Progenitor cell of endocrine pancreas (in vitro differentiated cells): ENCODE measurements at places on chromosomes 11 and 22. TPM values are rescaled to one million over a fixed set of nuclear protein-coding genes. Genes with fewer than 3 reads are reported as not detected.

BCO2 gene
- total RNA-seq, result 3.0 and 3.6 TPM in 2 replicates

GRCh38 chr11:14148653-14149273 is 186.2 kb downstream of the SPON1 start:
- no peak overlapping the region for H3K4me3 ChIP-seq
- H3K36me3 ChIP-seq, result no peaks in the 10 kb centered on the region
- no peak for DNase-seq
- H3K4me1 ChIP-seq, result no peaks in the 10 kb centered on the region

GRCh38 chr11:112247201-112247600 is 13.5 kb downstream of the PLET1 start:
- no peak for DNase-seq
- peaks cover 18% of the 10 kb centered on the region for H3K36me3 ChIP-seq
- no peaks in the 10 kb centered on the region for H3K27me3 ChIP-seq
- H3K4me1 ChIP-seq, result no peaks in the 10 kb centered on the region

DNA sequence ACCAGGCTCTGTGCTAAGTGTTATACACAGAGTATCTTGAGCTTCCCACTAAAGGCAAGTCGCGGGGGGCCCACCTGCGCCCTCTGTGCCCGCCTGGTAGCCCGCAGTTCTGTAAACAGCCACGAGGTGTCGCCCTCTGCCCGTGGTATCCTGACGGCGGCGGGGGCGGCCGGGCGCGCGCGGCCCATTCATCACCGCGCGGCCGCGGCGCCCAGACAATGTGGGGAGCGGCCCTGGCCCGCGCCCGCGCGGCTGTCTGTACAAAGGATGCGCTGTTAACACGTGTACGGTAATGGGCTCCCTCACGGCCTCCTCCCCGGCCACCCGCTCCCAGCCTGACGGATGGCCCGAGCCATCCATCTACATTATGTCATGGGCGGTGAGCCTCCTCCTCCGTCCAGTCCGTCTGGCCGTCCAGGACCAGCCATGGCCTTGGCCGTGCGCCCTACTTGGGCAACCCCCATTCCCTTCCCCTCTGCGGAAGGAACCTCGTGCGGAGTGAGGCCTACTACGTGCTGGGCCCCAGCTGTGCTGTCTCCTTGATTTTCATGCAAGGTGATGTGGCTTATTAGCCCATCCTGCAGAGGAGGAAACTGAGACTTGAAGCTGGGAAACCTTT is 99.4 kb downstream of the MIAT start:
- peak; percentile 48 for DNase-seq
- H3K27me3 ChIP-seq, result peaks cover 8% of the 10 kb centered on the region
- peaks cover 2% of the 10 kb centered on the region for H3K4me1 ChIP-seq

DNA sequence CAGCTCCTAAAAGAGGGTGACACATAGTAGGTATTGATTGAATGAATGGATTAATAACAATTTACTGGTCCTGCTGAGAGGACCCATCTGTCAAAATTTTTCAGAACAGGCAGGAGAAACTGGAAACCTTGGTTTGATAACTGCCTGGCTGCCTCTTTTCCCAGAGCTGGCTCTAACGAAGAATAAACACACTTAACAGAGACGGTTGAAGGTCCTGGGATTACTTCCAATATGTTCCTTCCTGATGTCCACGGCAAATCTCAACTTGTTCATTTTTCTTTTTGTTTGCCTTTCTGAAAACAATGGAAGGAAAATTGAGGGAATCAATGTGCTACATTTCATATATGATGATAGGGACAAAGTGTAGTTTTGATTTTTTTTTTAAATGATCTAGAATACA is 76.5 kb upstream of the SYT13 start:
- no peaks in the 10 kb centered on the region for H3K4me1 ChIP-seq
- H3K36me3 ChIP-seq, result no peaks in the 10 kb centered on the region
- H3K4me3 ChIP-seq, result no peak overlapping the region
- H3K27me3 ChIP-seq, result peaks cover 23% of the 10 kb centered on the region
- DNase-seq, result no peak

- H3K27ac ChIP-seq, result no peak overlapping the region
- DNase-seq, result no peak
- H3K27me3 ChIP-seq, result peaks cover 4% of the 10 kb centered on the region
These were observed 25.2 kb downstream of the GDPD4 start for GRCh38 chr11:77276271-77276670.

GRCh38 chr11:72421351-72421750 is 13.0 kb downstream of the CLPB start:
- peak overlapping the region; percentile 50 for H3K27ac ChIP-seq
- H3K4me1 ChIP-seq, result peaks cover 9% of the 10 kb centered on the region
- DNase-seq, result no peak
- no peaks in the 10 kb centered on the region for H3K36me3 ChIP-seq
- H3K27me3 ChIP-seq, result no peaks in the 10 kb centered on the region

DNA sequence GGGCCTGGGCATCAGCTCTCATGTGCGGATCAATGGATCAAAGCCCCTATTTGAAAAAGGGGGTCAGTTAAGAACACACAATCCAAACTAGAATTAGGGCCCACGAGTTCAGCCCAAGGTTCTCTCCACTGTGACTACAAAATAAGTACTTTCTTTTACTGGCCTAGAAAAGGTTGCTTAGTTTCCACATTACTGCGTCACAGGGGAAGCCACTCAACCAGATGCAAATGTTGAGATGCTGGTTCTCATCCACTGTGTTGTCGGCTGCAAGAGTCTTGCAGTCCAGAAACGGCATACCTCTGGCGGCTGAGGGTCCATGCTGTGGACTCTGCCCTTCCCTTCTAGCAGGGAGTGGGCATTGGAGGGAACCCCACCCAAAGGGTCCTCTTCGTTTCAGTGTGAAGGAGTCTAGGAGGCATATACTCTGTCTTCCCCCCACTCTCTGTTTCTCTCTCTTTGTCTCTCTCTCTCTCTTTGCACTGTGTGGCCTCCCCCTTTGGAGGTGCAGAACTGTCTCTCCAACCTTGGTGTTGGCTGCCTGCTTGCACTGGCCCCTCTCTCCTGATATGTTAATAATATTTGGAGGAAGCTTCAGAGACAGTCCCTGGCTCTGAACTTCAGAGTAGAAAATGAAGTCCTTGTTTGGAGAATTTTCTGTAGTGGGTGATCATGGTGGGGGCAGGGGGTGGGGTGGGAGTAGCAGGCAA is 99.0 kb upstream of the NNMT start:
- no peak overlapping the region for H3K4me3 ChIP-seq
- no peaks in the 10 kb centered on the region for H3K36me3 ChIP-seq
- peaks cover 33% of the 10 kb centered on the region for H3K4me1 ChIP-seq
- no peaks in the 10 kb centered on the region for H3K27me3 ChIP-seq
- no peak for DNase-seq
